ENCODE measurements at places on chromosomes 6 and 20. TPM values are rescaled to one million over a fixed set of nuclear protein-coding genes. Genes with fewer than 3 reads are reported as not detected.

Gene CSE1L
- 111 TPM for total RNA-seq

Gene ULBP1
- total RNA-seq = 0.16 TPM

Gene TCF19
- 12.7 TPM for total RNA-seq

Gene UNC93A
- not detected for total RNA-seq

Gene UNC5CL
- total RNA-seq = 0.37 TPM

Gene TNF
- total RNA-seq = not detected

Gene SLC17A1
- total RNA-seq = not detected

Gene KIAA0408
- 40.8 TPM for total RNA-seq

Gene ADA
- total RNA-seq = 2.2 TPM

Gene C20orf141
- not detected for total RNA-seq

Gene BTN1A1
- 0.16 TPM for total RNA-seq

Gene CEP162
- 29.0 TPM for total RNA-seq

Gene BFSP1
- total RNA-seq = 3.3 TPM

Gene SLC26A8
- total RNA-seq = 0.11 TPM

Gene DDRGK1
- total RNA-seq = 14.8 TPM

Gene FAM50B
- 5.2 TPM for total RNA-seq

Gene RUNX2
- total RNA-seq = 2.4 TPM

Gene HEY2
- total RNA-seq = 5.6 TPM

Gene NNAT
- total RNA-seq = 31.4 TPM

Gene LY6G5C
- 0.37 TPM for total RNA-seq

Gene LTA
- not detected for total RNA-seq

All from urinary bladder (tissue), 4 donors.